ENCODE measurements at places on chromosomes 2 and 18.

- H3K4me1 ChIP-seq, result peaks cover 16% of the 10 kb centered on the region
- no peak for DNase-seq
- H3K4me3 ChIP-seq, result no peak overlapping the region
- no peaks in the 10 kb centered on the region for H3K27me3 ChIP-seq
Observed at GRCh38 chr2:205696331-205696926, 14.1 kb downstream of the NRP2 start.

DNA sequence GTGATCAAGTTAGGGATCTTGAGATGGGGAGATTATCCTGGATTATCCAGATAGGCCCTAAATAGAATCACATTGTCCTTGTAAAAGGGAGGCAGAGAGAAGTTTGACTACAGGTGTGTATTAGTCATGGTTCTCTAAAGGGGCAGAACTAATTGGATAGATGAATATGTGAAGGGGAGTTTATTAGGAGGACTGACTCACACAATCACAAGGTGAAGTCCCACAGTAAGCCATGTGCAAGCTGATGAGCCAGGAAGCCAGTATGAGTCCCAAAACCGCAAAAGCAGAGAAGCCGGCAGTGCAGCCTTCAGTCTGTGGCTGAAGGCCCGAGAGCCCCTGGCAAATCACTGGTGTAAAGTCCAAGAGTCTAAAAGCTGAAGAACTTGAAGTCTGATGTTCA is 275.8 kb downstream of the KCNS3 start:
- DNase-seq, result no peak
- no peaks in the 10 kb centered on the region for H3K36me3 ChIP-seq
- peaks cover 35% of the 10 kb centered on the region for H3K27me3 ChIP-seq
- H3K27ac ChIP-seq, result no peak overlapping the region
- no peaks in the 10 kb centered on the region for H3K4me1 ChIP-seq

- no peaks in the 10 kb centered on the region for H3K36me3 ChIP-seq
- no peaks in the 10 kb centered on the region for H3K27me3 ChIP-seq
- peak; percentile 45 for DNase-seq
- H3K27ac ChIP-seq, result no peak overlapping the region
- no peak overlapping the region for H3K4me3 ChIP-seq
Observed at GRCh38 chr2:140586379-140586778, 1544.4 kb downstream of the LRP1B start.

DNA sequence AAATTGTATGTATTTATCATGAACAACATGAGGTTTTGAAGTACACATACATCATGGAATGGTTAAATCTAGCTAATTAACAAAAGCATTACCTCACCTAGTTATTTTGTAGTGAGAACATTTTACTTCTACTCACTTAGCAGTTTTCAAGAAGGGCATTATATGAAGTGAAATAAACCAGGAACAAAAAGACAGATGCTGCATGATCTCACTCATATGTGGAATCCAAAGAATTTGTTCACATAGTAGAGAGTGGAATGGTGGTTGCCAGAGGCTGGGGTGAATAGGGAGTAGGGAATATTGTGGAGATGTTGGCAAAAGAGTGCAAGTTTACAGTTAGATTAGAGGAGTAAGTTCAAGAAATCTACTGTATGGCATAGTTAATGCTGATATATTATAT is 292.0 kb downstream of the ASXL3 start:
- H3K27ac ChIP-seq, result no peak overlapping the region
- DNase-seq, result no peak
- H3K4me1 ChIP-seq, result no peaks in the 10 kb centered on the region
- no peaks in the 10 kb centered on the region for H3K27me3 ChIP-seq
- H3K4me3 ChIP-seq, result no peak overlapping the region
- H3K36me3 ChIP-seq, result no peaks in the 10 kb centered on the region

DNA sequence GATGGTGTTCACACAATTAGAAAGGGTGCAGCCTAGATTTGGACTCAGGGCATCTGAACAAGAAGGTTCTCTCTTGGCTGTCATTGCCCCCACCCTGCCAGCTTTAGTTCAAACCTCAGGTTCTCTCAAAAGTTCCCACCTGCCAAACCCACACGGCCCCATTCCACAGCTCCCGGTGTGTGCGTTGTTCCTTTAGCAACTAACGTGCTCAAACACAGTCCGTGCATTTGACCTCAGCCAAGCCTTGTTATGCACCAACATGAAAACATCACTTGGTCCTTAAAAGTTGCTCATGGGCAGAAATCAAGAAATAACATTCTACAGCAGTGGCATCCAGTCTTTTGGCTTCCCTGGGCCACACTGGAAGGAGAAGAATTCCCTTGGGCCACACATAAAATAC is 32.0 kb downstream of the LOXHD1 start:
- no peak overlapping the region for H3K4me3 ChIP-seq
- H3K27me3 ChIP-seq, result peaks cover 91% of the 10 kb centered on the region
- no peak overlapping the region for H3K27ac ChIP-seq
- no peaks in the 10 kb centered on the region for H3K36me3 ChIP-seq

DNA sequence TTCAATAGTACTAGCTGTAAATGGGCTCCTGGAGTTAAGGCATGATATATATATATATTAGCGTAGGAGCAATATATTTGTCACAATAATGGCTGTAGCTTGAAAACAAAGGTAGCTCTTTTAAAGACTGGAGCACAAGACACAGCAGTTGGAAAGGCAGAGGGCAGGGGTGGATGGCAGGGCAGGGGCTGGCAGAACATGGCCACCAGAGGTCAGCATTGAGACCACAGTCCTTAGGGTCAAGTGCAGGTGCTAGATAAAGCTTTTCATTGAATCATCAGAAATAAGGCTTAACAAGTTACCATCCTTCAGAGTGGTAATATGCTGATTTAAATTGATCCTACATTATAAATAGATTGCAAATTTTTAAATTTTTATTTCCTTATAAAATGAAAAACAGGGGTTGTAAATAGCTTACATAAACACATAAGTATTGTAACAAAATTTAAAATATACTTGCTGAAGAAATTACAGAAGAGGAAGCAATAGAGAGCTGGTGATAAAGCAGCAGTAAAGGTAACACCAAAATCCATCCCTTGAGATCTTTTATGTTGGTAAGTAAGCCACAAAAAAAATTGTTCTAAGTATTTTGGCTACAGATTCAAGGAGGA is 161.2 kb upstream of the PIEZO2 start:
- no peak overlapping the region for H3K4me3 ChIP-seq
- H3K4me1 ChIP-seq, result no peaks in the 10 kb centered on the region
- no peak overlapping the region for H3K27ac ChIP-seq
- H3K27me3 ChIP-seq, result peaks cover 8% of the 10 kb centered on the region

DNA sequence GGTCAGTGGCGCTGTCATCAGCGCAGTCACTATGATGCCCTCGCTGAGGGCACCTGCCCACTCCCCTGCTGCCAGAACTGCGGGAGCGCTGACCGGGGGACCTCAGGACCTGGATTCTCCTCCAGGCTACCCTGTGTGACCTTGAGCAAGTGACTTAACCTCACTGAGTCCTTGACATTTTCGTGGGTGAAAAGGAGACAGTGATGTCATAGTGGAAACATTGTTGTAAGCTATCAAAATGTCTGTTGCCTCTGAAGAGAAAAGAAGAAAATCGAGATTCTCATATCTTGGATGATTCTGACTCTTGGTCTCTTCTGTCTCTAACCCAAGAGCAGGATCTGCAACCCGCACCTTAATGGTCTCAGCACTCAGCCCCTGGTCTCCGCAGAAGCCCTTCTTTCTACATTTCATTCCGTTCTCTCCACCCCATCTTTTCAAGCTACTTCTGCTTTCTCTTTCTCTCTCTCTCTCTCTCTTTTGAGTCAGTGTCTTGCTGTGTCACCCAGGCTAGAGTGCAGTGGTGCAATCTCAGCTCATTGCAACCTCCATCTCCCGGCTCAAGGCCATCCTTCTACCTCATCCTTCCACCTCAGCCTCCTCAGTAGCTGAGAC is 978 bp upstream of the TUBA4A start:
- no peak overlapping the region for H3K27ac ChIP-seq
- no peak for DNase-seq
- H3K4me3 ChIP-seq, result peak overlapping the region; percentile 95
- peaks cover 38% of the 10 kb centered on the region for H3K4me1 ChIP-seq

- no peaks in the 10 kb centered on the region for H3K27me3 ChIP-seq
- H3K36me3 ChIP-seq, result no peaks in the 10 kb centered on the region
- H3K4me3 ChIP-seq, result no peak overlapping the region
- no peak for DNase-seq
- H3K27ac ChIP-seq, result no peak overlapping the region
Observed at GRCh38 chr2:5982903-5983265, 290.7 kb downstream of the SOX11 start.

GRCh38 chr2:19504400-19505198 is 146.2 kb upstream of the OSR1 start:
- H3K4me1 ChIP-seq, result peaks cover 36% of the 10 kb centered on the region
- H3K4me3 ChIP-seq, result peak overlapping the region; percentile 36
- H3K27ac ChIP-seq, result peak overlapping the region; percentile 59
- DNase-seq, result peak; percentile 39
- H3K27me3 ChIP-seq, result no peaks in the 10 kb centered on the region

DNA sequence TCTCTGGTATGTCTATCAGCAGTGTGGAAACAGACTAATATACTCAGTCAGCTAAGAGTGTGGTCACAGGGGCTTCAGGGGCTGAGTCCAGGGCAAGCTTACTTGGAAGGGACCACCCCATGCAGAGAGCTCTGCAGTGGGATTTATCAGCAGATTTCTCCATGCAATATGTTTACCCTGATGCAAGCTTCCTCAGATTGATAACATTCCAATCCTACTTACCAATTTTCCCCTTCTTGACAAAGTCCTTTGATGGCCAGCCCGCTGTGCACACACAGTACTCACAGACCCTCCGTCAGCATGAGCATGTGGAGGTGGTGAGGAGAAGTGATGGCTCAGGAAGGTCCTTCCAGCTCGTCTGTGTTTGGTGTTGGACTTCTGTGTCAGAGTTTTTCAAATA is 51.8 kb downstream of the SH3RF3 start:
- H3K4me3 ChIP-seq, result no peak overlapping the region
- no peaks in the 10 kb centered on the region for H3K36me3 ChIP-seq
- no peak for DNase-seq
- peaks cover 92% of the 10 kb centered on the region for H3K27me3 ChIP-seq

- H3K27me3 ChIP-seq, result peaks cover 72% of the 10 kb centered on the region
- no peak for DNase-seq
- H3K4me1 ChIP-seq, result no peaks in the 10 kb centered on the region
- no peaks in the 10 kb centered on the region for H3K36me3 ChIP-seq
Observed at GRCh38 chr2:239691720-239692119, 290.9 kb upstream of the HDAC4 start.

GRCh38 chr18:59950215-59950944 is 50.6 kb downstream of the PMAIP1 start:
- H3K27me3 ChIP-seq, result no peaks in the 10 kb centered on the region
- H3K4me3 ChIP-seq, result no peak overlapping the region
- DNase-seq, result no peak
- H3K27ac ChIP-seq, result no peak overlapping the region
- peaks cover 10% of the 10 kb centered on the region for H3K36me3 ChIP-seq
- H3K4me1 ChIP-seq, result peaks cover 47% of the 10 kb centered on the region

DNA sequence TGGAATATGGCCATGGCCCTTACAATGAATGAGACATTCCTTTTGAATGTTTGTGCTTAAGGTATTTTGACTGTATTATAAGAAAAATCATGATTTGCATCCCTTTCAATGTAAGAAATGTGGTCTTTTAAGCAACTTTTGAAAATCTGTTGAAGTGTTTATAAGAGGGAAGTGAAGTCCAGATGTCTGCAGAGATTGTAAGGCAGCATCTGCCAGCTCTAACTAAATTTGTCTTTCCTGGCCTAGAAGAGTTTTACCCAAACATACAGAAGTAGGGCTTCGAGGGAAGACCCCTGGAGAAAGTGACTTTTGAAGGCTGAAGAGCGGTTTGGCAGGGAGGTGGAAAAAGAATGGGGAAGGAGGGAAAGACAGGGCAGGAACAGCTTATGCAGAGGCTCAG is 12.2 kb downstream of the EML6 start:
- H3K27me3 ChIP-seq, result no peaks in the 10 kb centered on the region
- no peaks in the 10 kb centered on the region for H3K4me1 ChIP-seq
- no peaks in the 10 kb centered on the region for H3K36me3 ChIP-seq
- H3K27ac ChIP-seq, result no peak overlapping the region
- no peak overlapping the region for H3K4me3 ChIP-seq
- no peak for DNase-seq

- no peak overlapping the region for H3K4me3 ChIP-seq
- no peaks in the 10 kb centered on the region for H3K27me3 ChIP-seq
- no peak overlapping the region for H3K27ac ChIP-seq
- DNase-seq, result no peak
- no peaks in the 10 kb centered on the region for H3K4me1 ChIP-seq
Observed at GRCh38 chr2:75317316-75317715, 118.0 kb upstream of the TACR1 start.

- no peak overlapping the region for H3K27ac ChIP-seq
- peaks cover 13% of the 10 kb centered on the region for H3K4me1 ChIP-seq
- no peaks in the 10 kb centered on the region for H3K36me3 ChIP-seq
- H3K4me3 ChIP-seq, result no peak overlapping the region
- DNase-seq, result no peak
- no peaks in the 10 kb centered on the region for H3K27me3 ChIP-seq
Observed at GRCh38 chr18:43772907-43773306, 495.6 kb upstream of the SYT4 start.

- H3K27ac ChIP-seq, result no peak overlapping the region
- no peak for DNase-seq
- H3K27me3 ChIP-seq, result no peaks in the 10 kb centered on the region
- H3K4me1 ChIP-seq, result peaks cover 24% of the 10 kb centered on the region
- peaks cover 69% of the 10 kb centered on the region for H3K36me3 ChIP-seq
- no peak overlapping the region for H3K4me3 ChIP-seq
Observed at GRCh38 chr2:159716857-159717256, 4.6 kb downstream of the MARCHF7 start.

DNA sequence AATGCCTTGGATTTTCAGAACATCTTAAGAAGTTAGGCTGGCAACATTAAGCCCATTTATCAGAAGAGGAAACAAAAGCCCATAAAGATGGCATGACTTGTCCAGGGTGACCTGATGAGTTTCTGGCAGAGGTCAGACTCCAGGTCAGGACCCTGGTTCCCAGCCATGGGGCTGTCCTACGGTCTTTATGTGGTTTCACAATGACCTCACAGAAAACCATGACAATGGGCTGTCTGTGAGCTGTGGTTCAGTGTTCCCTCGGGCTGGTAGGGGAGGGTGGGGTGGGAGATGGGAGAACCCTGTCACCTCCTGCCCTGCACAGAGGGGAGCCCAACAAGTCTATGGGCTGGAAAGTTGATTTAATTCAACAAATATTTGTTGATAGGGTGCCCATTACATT is 101.8 kb downstream of the LOXHD1 start:
- H3K27ac ChIP-seq, result no peak overlapping the region
- no peaks in the 10 kb centered on the region for H3K4me1 ChIP-seq
- no peaks in the 10 kb centered on the region for H3K36me3 ChIP-seq
- peaks cover 61% of the 10 kb centered on the region for H3K27me3 ChIP-seq
- H3K4me3 ChIP-seq, result no peak overlapping the region
- DNase-seq, result no peak

DNA sequence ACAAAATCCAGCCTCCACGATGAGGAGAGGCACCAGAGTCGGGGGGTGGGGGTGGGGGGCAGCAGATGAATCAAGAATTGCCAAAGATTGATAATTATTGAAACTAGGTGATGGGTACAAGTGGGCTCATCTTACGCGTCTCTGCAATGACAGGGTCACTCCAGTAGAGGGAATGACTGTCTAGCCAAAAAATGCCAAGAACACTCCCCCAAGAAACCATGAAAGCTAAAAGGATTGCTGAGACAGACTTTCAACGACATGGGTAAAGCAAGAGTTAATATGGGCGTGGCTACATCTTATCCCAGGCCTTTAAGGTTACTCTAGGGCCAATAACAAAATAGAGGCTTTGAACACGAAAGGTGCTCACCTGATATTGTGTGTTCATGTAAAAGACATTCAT is 86.5 kb downstream of the STK39 start:
- no peak overlapping the region for H3K27ac ChIP-seq
- H3K36me3 ChIP-seq, result peaks cover 43% of the 10 kb centered on the region
- H3K27me3 ChIP-seq, result no peaks in the 10 kb centered on the region
- peaks cover 3% of the 10 kb centered on the region for H3K4me1 ChIP-seq
- no peak overlapping the region for H3K4me3 ChIP-seq
